Activated CD8-positive, alpha-beta memory T cell treated with anti-CD3 and anti-CD28 coated beads for 4 hours (primary cell): ENCODE measurements at places on chromosomes 4 and X.

DNA sequence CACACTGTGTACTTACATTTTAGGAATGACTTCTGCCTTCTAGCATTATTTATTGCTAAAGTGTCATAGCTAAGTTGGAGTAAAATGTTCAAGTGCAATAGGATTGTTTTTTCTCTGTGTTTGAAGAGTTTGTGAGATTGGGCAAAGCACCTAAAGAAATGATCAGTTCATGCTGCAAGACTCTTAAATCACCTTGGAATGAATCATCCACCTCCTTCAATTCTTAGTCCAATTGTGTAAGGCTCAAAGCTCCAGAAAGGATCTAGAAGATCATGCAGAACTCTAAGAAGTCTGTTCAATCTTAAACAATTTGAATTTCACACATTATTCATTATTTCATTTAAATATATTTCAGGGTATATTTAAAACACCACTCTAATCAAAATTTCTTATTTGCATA lies 137.1 kb downstream of the AMELX start:
- DNase-seq, result no peak

- no peak for DNase-seq
Measured at GRCh38 chr4:62454535-62454934, 1254.4 kb downstream of the ADGRL3 start.

DNA sequence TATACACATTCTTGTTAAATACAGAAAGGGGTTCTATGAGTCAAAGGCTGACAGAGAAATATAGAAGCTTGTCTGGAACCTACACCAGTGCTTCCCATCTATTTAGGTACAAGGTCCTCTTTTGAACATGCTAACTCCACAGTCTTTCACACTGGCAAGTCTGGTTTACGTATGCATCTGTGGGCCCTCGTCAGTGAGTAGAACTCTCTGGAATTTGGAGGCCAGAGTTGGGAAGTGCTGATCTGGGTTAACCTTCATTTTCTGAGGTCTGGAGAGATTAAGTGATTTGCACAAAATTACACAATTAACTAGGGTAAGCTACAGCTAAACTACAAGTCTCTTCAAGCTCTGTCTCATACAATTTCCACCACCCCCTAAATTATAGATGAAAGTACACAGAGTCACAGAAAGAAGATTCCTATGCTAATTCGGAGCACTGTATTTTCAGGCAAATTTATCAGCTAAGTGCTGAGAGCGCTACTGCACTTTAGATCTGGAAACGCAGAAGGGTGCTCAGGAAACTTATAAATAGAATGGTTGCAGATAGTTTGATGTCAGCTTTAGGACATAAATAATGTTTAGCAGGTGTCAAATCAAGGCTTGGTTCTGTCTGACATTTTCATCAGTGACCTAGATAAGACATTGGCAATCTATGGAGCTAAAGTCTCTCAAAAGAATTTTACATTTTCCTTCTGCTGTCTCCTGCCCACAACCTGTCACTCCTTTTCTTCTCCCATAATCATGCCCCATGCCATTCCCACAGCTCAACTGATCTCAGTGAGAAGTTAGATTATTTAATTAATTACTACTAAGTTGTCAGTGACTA lies 43.0 kb upstream of the PDLIM5 start:
- DNase-seq, result no peak

- DNase-seq, result no peak
Measured at GRCh38 chr4:24837336-24837735, 42.0 kb downstream of the SOD3 start.

DNA sequence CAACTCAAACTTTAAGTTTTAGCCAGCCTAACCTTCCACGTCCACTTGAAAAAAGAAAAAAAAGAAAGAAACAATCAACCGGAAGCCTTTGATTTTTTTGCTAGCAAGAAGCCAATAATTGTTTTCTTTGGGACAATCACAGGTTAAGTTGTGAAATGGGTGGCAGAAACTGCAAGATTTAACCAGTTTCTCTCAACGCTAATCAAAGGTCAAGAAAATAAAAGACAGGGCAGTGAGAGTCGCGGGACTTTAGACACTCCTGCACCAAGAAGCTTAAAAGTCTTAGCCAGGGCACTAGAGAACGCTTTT lies 1.0 kb downstream of the ACSL1 start:
- DNase-seq, result no peak

DNA sequence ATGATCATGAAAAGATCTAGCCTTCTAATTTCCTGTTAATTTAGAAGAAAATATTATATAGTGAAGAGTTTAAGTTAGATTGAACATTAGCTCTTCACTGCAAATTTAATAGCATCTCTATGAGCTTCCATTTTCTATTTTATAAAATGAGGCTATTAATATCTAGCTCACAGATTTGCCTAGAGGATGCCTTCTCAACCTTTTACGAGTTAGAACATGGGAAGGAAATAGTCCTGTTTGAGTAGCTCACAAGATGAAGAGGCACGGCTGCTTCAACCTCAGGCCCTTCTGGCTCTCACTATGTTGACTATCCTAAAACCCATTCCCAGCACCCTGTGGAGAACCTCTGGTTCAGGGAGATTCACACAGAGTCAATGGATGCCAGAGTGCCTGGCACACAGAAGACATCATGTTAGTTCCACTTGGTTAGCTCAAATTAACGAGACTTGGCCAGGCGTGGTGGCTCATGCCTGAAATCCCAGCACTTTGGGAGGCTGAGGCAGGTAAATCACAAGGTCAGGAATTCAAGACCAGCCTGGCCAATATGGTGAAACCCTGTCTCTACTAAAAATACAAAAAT lies 97.9 kb upstream of the GUCY1A1 start:
- DNase-seq, result no peak

GRCh38 chr4:3059943-3060342 lies 14.4 kb downstream of the HTT-AS start:
- DNase-seq, result no peak

GRCh38 chr4:140359562-140360427 lies 13.7 kb upstream of the SCOC start:
- peak; percentile 57 for DNase-seq

- DNase-seq, result no peak
Measured at GRCh38 chr4:125283707-125284279, 31.0 kb upstream of the FAT4 start.

DNA sequence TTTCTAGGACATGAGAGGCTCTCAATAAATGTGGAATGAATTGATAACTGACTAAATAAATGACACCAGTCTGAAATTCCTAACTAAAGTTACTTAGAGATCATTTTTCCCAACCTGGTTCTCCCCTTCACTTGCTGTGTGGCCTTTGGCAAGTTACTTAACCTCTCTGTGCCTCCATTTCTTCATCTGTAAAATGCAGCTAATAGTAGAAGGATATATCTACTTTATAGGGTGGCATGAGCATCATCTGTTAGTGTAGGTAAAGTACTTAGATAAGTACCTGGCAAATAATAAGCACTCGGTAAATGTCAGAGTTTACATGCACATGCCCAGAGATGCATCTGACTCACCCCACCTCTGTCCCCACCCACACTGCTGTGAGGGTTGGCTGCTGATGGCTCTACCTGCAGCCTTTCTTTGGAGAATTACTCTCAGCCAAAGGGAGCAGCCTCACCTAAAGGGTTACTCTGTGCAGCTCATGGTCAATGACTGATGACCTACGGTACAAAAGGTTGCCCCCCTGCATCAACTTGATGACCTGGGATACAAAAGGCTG lies 139.3 kb downstream of the CHIC2 start:
- no peak for DNase-seq

- DNase-seq, result no peak
Measured at GRCh38 chr4:65983061-65983460, 312.8 kb upstream of the EPHA5 start.

DNA sequence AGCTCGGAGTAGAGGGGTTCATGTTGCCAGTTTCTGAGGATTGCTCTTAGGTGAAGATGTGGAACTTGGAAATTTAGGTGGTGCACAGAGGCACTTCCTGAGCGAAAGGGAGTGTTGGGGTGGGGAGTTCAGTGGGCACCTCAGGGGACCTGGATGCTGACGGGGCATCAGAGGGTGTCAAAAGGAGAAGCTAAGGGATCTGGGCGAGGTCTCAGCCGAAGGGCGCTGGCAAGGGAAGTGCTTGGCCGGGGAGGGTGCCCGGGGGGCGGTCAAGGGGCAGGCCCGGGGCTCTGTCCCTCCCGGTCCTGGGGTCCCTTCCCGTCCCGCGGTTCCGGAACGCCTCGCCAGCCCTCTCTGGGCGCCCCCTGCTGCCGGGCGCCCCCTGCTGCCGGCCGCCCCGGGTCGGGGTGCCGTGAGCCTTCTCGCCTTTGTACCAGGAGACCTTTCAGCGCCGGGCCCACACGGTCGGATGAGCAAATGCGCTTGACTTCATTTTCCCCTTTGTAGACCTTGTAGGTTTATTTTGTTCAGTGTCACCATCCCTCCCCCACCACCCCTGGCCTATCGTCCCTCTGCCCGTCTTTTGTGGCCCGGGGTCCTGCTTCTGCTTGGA lies 3.0 kb upstream of the PHOX2B start:
- no peak for DNase-seq

DNA sequence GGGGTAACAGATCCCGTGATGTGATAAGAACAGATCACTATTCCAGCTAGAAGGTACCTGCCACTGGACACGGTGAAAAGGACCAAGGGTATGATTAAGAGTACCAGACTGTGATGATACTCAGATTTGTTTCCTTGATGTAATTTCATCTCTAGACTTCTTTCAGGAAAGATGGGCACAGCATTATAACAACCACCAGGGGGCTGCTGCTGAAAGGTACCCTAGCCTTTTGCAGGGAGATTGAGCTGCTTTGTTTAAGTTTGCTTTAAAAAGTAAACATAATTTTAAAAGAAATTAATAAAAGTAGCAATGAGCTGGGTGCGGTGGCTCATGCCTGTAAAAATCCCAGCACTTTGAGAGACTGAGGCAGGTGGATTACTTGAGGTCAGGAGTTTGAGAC lies 145.4 kb downstream of the EMCN start:
- DNase-seq, result no peak

- DNase-seq, result no peak
Measured at GRCh38 chr4:83043801-83044407, 8.9 kb downstream of the COPS4 start.

DNA sequence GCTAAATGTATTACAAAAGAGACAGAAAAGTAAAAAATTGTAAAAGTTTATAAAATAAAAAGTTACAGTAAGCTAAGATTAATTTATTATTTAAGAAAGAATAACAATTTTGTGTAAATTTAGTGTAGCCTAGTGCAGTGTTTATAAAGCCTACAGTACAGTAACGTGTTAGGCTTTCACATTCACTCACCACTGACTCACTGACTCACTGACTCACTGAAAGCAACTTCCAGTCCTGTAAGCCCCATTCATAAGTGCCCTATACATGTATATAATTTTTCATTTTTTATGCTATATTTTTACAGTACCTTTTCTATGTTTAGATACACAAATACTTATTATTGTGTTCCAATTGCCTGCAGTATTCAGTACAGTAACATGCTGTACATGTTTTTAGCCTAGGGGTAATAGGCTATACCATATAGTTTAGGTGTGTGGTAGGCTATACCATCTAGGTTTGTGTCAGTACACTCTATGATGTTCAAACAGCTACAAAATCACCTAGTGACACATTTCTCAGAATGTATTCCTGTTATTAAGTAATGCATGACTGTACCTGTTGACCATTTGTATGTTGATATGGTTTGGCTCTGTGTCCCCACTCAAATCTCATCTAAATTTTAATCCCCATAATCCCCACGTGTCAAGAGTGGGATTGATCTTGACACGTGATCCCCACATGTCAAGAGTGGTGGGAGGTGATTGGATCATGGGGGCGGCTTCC lies 57.9 kb downstream of the CFAP299 start:
- DNase-seq, result no peak

GRCh38 chr4:139913995-139914598 lies 239.9 kb downstream of the MAML3 start:
- no peak for DNase-seq

GRCh38 chr4:108035691-108036090 lies 46.0 kb downstream of the HADH start:
- no peak for DNase-seq

- no peak for DNase-seq
Measured at GRCh38 chr4:86441175-86441936, 81.5 kb upstream of the MAPK10 start.

- DNase-seq, result no peak
Measured at GRCh38 chrX:138890491-138890890, 179.0 kb upstream of the FGF13 start.

DNA sequence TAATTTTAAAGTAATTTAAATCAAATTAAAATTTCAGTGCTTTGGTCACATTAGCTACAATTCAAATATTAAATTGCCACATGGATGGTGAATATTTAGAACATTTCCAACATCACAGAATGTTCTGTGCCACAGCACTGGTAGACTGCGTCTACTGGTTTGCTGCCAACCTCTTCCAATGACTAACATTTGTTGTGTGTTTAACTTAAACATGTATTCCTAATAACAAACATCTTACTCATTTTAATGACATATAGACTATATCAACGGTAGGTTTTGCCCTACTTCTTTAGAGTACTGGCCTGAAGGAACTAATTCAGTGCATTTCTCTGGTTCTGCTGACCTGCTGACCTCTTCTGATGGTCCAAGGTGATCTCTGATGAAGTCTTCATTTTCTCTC lies 157.6 kb downstream of the DCK start:
- no peak for DNase-seq

DNA sequence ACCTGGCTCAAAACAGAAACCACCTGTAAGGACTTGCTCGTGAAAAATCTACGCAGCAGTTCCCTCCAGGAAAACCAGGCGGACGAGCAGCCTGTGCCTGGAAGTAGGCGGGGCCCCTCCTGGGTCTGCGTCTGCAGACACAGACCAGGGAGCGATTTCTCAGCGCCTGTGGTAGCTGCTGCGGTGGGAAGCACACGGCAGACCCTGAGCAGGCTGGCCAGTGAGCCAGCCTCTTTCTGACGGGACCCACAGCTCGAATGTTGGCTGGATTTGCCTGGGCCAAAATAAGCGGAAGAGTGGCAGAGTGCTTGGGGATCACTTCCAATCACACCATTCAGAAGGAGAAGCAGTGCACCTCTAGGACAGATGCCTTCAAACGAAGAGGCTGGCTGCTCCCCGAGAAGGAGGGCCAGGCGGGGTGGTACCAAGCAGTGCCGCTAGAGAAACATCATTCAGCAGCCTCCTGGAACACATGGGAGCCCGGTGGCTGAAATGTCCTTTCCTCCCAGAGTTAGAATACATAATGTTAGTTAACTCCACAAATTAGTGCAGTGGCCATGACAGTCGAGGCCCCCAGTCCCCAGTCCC lies 85.9 kb downstream of the GATB start:
- no peak for DNase-seq

- DNase-seq, result no peak
Measured at GRCh38 chrX:134101636-134102035, 116.2 kb upstream of the GPC3 start.

- no peak for DNase-seq
Measured at GRCh38 chrX:153829549-153829798, 870 bp downstream of the PDZD4 start.

- no peak for DNase-seq
Measured at GRCh38 chr4:121934635-121935034, 17.2 kb downstream of the TRPC3 start.

- DNase-seq, result no peak
Measured at GRCh38 chr4:31370866-31371465, 650.8 kb downstream of the PCDH7 start.

- DNase-seq, result no peak
Measured at GRCh38 chr4:76856243-76857073, 41.5 kb downstream of the SOWAHB start.
